ENCODE measurements at places on chromosomes 2 and 18. TPM values are rescaled to one million over a fixed set of nuclear protein-coding genes. Genes with fewer than 3 reads are reported as not detected.

SP140 gene
- 55.3 TPM for total RNA-seq

RNF138 gene
- 59.2 TPM for total RNA-seq

HOXD9 gene
- total RNA-seq, result not detected

NDC80 gene
- total RNA-seq, result 52.3 TPM

UGT1A8 gene
- not detected for total RNA-seq

GRCh38 chr2:197113275-197113711 is 186.8 kb upstream of the PGAP1 start:
- DNase-seq, result no peak

DNA sequence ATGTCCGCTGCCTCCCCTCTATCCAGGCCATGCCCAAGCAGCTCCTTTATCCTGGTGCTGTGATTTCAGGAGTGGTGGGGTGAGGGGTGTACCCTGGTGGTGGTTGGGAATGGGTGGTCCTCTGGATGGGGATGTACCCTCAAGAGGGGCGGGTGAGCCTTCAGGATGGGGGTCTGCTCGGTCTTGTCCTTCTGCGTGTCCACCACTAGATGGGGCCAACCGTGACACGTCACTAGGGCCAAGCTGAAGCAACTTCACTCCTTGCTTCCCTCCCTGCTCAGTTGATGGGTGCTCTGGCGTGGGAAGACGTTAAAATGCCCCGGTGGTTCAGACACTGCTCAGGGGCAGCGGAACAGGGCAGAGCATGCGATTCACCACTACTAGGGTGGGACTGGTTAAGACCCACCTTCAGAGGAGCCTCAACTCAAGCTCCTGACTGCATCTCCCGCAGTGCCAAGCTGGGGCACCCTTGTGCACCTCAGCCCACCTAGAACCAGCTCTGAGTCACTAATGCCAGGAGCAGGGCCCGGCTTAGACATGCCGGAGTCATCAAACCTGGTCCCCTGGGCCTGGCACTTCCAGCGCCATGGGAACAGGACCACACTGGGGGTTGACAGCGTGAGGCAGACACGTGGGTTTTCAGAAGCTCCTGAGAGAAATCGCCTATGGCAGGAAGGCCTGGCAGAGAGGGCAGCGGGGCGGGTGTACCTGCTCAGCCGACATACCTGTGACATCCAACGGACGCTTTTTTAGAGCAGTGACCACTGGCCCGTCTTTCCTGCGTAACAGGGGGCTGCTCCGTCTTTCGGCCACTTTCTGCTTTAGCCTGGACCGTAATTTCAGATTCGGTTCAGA is 256.7 kb downstream of the HDAC4 start:
- no peak for DNase-seq

DNA sequence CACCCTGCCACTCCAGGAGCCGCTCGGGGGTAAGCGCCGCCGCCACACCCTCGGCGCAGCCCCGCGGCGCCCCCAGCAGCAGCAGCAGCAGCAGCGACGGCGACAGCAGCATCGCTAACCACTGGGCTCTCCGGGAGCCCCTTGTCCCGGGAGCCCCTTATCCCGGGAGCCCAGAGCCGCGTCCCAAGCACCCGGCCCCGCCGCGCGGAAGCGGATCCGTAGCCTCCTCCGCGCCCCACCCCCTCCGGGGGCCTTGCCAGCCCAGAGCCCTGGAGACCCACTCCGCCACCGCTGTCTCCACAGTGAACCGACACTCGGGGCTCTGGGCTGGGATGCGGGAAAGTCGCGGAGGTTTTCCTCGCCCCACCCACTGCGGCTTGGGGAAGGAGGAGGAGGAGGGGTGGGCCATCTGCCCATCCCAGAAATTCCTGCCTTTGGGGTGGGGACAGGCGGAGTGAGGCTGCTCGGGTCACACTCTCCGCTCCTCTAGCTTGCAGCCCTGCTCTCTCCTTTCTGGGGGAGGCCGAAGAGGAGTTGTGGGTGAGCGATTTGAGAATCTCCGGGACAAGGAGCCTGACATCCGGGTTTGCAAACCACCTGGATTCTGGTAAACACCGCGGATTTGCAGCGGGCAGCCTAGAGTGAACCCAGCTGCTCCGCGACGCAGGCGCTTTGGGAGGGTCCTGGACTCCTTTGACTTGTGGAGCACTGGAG is at the start of gene PLA2R1:
Gene PLA2R1 (minus strand): TSS at position 324 of the 714 bp plus-strand sequence. CDS start 212 bp downstream, at position 112.
- DNase-seq, result no peak

DNA sequence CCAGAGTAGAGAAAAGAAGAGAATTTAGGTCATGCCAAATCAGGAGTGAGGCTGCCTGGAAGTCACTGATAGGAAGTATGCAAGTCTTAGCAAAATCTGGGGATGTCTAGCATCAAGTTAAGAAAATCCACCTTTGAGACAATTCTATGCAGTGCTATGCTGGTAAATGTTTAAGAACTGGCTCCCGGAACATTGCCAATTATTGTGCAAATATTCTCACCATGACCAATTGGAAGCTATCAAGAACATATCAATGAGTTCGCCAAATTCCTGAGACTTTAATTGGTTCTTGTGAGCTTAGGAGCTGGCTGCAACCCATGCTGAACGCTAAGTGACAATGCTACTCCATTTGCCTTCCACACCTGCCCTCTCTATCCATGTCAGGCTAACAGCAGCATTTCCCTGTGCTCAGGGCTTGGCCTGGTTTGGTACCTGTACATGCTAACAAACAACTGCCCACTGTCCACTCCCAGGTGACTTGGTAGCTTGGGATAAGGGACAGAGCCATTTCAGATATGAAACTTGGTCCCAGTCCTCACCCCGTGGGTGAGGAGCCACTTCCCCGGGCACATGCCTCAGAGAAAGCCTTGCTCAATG is 172.9 kb upstream of the KLHL29 start:
- DNase-seq, result no peak

DNA sequence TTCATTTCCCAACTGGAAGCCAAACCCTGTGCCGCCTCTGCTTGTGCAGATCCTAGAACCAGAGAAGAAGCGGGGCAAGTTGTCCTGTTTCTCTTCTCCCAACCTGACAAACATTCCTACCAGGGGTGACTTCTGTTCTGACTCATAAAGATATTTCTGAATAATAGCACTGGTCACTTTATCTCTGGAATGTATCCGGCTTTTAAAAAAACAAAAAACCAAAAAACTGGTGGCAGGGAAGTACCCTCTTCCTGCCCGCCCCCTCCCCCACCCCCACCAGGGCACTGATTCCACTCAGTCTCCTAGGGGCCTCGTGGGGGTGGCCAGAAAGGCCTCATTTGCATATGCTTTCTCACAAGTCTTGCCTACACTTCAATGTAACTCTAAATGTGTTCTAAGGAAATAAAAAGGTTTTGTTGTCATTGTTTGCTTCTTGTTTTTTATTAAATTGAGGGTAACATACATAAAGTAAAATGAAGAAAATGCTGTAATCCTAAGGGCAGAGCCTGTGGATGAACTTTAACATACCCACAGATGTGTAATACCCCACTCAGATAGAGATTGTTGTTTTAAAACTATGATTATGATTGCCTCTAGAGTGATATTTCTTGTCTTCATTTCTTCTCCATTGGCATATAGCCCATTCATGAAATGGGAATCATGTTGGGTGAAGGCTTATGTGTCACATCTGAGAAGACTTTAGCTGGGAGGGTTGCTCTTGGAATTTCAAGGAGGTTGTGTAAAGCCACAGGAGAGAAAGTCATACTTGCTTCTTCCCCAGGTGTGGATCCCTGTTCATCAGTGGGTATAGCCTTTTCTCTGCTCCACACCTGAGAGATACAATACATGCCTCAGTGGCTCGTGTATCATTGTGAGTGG is 5.3 kb upstream of the FOSL2 start:
- DNase-seq, result no peak

GRCh38 chr2:152115952-152116351 is 17.1 kb upstream of the CACNB4 start:
- no peak for DNase-seq

GRCh38 chr2:3268705-3269029 is 109.0 kb downstream of the EIPR1 start:
- no peak for DNase-seq

DNA sequence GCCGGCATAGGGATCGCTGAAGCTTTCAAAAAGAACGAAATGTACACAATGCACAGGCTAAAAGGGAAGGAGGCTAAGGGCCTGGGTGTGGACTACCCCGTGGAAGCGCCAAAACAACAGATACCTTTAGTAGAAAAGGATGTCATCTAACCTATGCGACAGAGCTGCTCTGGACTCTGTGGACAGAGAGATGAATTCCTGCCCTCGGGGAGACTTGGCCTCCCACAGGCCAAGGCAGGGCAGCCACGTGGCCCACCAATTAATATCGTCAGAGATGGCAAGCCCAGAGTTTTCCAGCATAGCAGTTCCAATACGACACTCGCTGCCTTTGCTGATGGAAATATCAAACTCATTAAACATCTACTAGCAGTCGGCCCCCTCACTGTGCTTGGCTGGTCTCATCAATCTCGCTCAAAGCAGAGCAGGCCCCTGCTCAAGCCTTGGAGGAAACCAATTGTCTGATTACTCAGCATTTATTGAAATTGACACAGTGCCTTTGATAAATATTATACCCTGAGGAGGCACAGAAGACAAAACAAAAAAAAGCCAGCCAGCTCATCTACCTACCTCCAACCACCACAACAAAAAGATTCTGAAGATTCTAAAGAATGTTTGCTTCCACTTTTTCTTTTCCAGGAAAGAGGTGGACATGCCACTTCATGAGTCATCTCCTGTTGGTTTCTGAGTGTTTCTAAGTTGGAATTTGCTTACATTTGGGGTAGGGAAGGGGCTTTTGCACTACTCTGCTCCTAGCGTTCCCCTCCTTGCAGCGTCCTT is 79.0 kb upstream of the ACAA2 start:
- no peak for DNase-seq

DNA sequence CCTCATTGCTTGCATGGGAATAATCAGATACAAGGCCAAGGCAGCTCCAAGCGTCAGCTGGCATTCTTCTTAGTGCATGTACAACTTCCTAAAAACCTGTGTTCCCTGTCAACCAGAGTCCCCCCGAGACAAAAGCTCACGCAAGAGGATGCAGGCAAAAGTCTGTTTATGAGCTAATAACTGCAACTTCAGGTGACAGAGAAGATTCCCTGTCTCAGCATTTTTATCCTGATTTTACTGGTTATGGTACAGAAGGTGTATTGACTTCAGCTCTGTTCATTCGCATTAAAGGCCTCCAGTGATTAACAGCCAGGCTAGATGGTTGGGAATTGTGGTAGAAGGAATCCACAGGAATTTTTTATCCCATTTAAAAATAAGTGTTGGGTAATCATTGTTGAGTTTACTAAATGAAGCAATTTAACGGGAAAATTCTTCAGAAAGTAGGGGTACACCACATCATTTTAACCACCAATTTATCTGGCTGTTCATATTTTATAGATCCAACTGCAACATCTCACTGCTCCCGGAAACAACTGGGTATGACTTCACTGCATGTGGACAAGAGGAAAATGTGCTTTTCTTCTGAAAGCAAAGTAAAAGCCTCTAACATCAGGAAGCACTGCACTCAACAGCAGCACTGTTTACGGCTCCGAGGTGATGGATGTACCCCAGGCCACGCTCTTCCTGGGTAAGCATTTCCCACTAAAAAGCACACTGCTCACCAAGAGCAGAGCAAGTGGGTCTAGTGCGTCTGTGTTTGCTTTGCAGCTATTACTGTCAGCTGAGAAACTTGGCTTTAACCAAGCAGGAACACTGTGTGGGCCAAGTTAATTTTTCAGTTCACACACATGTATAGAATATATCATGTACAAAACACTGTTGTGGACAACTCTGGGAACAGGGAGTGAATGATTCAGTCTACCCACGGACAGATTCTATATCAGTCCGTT is 31.9 kb downstream of the CCBE1 start:
- DNase-seq, result no peak

DNA sequence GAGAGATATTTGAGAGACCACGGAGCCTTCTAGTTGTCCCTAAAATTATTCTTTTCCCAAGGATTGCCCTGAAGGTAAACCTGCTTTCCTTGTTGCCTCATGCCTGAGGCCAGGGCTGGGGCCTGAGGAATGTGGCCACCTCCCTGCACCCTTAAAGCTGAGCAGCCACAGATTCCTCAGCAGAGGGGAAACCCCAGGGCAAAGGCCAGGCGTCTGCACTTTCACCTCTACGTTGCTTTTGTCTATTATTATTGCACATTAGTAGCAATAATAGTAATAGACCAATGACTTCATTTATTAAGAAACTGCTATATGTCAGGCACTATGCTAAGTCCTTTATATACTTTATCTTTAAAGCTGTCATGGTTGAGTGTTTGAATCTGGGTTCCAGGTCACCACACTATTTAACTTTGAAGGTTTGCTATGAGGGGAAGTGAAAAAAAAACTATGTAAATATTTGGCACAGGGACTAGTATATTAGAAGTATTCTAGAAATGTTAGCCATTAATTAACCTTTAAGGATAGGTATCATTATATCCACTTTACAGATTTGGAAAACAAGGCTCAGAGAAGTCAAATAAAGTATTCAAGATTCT is 104.2 kb downstream of the LRRC30 start:
- DNase-seq, result no peak

GRCh38 chr2:37711831-37712230 is 40.4 kb upstream of the CDC42EP3 start:
- no peak for DNase-seq

GRCh38 chr2:54523324-54523959 is 67.3 kb downstream of the SPTBN1 start:
- no peak for DNase-seq

- no peak for DNase-seq
Measured at GRCh38 chr2:50712569-50712968, 319.4 kb downstream of the NRXN1 start.

GRCh38 chr2:230418341-230419016 is 2.5 kb downstream of the SP100 start:
- no peak for DNase-seq
